Foreskin keratinocyte (primary cell): ENCODE measurements at places on chromosomes 7 and 10. TPM values are rescaled to one million over a fixed set of nuclear protein-coding genes. Genes with fewer than 3 reads are reported as not detected.

GCK gene
- 0.53 and 0.58 TPM in 2 replicates for total RNA-seq

DNA sequence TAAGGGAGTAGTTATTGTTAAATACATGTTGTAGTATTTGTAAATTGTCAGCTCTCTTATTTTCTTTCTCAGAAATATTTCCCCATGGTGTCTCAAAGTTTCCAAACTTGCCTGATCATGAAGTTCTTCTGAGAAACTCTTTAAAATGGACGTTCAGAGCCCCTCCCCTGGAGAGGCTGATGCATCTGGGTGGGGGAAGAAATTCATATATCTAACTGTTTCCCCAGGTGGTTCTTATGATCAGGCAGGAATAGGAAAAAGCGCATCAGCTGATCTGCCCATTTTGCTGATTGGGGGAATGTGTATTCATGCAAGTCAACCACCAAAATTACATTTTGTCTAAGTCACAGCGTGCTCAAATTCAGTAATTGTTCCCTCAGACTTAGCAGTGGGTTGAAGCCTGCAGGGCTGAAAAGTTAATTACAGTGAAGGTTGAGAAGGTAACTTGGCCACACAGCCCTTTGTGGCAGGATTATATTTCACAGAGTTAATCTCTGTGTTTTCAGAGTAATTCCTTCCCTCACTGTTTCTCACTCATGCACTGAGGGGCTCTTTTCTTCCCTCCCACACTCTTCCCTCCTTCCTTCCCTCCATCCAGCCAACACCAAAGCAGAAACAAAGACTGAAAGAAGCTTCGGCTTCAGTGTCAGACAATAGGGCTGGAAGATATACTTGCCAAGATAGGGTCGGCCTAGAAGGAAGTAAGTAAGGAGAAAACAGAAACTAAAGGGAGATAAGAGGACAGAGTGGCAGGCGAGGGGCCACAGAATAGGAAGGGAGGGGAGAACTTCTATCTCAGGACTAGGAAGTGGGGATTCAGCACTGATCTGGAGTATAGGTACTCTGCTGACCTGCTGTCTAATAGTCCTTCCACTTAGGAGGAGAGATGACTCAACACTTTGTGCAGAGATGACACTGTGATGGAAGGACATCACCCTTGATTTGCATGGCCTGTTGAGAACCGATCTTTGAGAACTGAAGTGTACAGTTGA, 50.5 kb upstream of the STARD3NL start:
- no peak for DNase-seq

- no peak for DNase-seq
Measured at GRCh38 chr7:84712374-84713121, 474.3 kb downstream of the SEMA3D start.

- DNase-seq, result no peak
Measured at GRCh38 chr10:71126432-71126831, 85.9 kb upstream of the UNC5B start.

- peak; percentile 34 for DNase-seq
Measured at GRCh38 chr10:93752761-93753160, 5.0 kb upstream of the LGI1 start.

GRCh38 chr7:135789956-135790355, 41.3 kb upstream of the FAM180A start:
- no peak for DNase-seq
